ENCODE measurements at places on chromosomes 4 and X.

DNA sequence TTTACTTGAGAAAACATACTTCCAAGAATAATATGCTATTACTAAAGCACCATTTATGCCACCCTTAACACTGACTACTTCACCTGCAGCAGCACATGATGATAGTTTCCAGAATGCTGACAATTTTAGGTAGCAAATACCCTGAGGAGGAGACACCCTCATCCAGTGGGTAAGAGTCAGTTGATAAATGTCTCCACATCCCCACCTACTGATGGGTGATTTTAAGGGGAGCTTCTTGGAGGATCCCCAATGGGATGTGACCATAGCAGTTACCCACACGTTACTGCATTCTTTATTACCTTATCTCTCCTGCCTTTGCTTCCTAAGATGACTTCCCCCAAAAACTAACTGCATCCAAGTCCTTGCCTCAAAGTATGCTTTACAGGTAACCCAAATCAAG lies 131.2 kb upstream of the SMARCAD1 start:
- DNase-seq, result no peak

GRCh38 chr4:184350213-184350817 lies 124.0 kb downstream of the IRF2 start:
- DNase-seq, result no peak

DNA sequence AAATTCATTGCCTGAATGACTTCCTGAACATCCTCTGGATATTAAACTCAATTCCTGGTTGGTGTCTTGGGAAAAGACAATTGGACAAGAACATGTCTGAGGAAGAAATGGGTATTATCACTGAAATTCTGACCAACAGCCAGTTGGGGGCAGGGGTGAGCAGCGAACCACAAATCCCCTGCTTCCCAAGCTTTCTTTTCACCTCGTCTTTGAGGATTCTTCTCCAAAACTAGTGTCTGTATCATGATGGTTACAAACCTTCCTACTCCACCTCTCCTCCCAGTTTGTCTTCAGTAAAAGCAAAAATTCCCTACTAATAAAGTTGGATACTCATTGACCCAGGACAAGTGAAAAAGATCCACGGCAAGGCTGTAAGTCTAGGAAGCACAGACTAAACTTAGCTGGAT lies 48.3 kb upstream of the WDR1 start:
- DNase-seq, result peak; percentile 9

DNA sequence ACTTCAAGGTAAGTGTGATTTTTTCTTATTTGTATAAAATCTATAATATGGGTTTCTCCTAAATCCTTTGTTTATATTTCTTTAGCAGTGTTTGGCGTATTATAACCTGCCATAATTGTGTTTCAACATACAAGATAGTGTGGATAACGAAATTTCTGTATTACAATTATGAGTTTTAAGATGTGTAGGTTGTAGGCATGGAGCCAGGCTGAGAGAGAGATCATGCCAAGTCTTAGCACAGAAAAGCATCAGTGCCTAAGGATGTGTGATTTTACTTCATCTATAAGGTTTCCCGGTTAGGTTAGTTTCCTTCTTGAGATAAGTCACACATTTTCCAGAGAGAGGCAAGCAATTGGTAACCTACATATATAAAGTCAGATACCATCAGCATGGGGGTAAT lies 161.2 kb downstream of the RAPGEF2 start:
- DNase-seq, result no peak

DNA sequence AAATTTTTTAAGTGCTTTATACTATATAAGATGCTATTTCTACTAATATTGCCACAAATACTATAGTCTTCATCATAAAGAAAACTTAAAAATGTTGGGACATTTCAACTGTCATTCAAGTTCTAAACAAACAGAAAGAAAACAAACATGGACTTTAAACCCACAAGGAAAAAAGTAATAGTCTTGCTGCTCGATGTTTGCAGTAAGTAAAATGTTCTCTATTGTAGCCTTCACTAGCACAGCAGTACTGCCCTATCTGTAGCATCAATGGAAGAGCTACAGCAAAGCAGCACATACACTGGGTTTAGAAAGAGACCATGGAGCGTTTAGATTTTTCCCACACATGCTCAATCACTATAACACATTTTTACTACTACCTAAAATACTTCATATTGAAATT lies 146.8 kb downstream of the KLHL13 start:
- DNase-seq, result no peak

DNA sequence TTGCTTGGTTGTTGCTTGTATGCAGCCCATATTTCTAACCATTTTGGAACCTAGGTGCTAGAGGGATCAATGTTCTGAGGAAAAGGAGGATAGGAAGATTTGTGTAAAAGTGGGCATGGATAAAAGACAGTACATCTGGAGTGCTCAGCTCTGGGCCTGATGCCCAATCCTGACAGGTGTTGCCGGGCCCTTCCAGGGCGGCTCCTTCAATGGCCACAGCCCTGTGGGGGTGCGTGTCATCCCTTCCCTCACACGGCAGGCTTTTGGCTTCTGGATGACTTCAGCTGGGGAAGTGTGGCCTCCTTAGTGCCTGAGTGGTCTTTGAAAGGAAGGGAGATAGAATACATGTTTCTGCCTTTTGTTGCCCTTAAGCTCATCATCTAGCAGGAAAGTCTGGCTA lies 47.2 kb downstream of the NELFA start:
- no peak for DNase-seq

- DNase-seq, result no peak
Measured at GRCh38 chrX:38656350-38656915, 95.1 kb downstream of the TSPAN7 start.

DNA sequence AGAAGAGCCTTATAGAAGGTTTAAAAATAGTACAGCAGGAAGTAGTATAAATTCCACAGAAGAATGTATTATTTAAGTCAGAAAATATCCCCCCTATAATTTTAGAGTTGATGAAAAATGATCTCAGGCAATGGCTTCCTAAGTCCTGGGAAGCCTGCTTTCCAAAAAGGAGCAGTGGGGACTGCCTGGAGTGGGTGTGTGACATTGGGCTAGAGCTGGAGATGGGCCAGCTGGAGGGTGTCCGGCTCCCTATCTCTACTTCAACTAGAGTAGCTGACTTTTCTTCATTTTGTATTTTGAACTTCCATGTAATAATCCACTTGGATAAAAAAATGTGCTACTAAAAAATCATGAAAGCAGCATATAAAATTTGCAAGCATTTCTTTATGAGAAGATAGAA lies 253.9 kb downstream of the ANK2 start:
- DNase-seq, result no peak

GRCh38 chr4:78024576-78025091 lies 32.5 kb upstream of the FRAS1 start:
- no peak for DNase-seq

DNA sequence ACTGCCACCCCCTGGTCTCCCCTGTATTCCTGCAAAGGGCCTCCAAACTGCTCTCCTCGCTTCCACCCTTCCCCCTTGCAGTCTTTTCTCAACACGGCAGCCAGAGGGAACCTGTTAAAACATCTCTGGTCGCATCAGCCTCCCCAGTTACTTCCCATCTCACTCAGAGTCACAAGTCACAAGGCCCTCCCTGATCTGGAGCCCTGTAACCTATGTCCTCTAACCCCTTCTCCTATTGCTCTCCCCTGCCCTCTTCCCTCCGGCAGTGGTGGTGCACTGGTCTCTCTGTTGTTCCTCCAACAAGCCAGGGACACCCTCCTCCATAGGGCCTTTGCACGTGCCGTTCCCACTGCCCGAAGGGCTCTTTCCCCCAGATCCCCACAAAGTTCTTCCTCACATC lies 73.2 kb downstream of the SH3KBP1 start:
- no peak for DNase-seq

DNA sequence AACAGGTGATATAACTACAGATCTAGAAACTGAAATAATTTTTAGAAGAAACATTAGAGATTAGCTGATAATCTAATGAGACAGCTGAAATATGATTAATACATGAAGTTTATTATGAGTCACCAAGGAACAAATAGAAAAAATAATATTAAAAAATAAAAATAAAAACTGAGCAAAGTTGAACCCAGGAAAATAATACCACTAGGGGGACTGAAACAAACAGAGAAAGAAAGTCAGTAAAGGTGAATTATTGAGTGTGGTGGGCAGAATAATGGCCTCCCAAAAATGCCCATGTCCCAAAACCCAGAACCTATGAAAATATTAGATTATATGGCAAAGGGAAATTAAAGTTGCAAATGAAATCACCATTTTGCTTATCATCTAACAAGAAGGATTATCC lies 820.7 kb upstream of the INTU start:
- DNase-seq, result no peak

GRCh38 chr4:88720451-88721428 lies 23.1 kb upstream of the NAP1L5 start:
- DNase-seq, result no peak

DNA sequence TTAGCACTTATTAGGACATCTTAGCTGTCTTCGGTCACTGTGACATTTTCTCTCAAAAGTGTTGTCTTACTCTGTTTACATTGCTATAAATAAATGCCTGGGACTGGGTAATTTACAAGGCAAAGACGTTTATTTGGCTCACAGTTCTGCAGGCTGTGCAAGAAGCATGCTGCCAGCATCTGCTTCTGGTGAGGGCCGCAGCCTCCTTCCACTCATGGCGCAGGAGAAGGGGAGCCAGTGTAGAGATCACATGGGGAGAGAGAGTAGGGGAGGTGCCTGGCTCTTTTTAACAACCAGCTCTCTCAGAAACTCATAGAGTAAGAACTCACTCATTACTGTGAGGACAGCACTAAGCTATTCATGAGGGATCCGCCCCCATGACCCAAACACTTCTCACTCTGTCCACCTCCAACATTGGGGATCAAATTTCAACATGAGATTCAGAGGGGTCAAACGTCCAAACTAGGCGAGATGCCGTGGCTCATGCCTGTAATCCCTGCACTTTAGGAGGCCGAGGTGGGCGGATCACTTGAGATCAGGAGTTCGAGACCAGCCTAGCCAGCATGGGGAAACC lies 43.5 kb upstream of the HERC6 start:
- DNase-seq, result no peak

DNA sequence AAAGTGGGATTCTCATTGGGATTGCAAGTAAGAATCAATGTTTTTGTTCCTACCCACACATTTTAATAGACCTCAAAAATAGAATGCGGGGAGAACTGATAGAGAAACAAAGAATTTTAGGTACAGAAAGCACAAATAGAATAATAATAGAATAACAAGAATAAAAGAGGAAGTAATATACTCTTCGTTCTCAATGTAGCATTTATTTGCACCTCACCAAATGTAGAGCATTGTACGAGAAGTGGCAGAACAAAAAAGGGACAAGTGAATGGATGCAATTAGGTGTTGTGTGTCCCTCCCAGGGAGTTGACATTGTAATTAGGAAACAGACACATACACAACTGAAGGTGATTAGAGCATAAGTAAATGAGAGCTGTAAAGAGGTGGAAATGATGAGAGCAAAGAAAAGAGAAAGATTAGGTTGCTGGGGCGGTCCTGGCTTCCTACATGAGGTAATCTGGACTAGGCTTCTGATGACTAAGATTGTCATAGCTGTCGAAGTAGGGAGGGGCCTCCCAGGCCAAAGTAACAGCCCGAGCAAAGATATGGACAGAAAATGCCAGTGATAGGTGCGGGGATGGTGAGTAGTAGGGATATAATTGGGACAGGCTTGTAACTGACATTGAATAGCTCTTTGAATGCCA lies 10.4 kb downstream of the RAB9A start:
- no peak for DNase-seq

- DNase-seq, result no peak
Measured at GRCh38 chr4:184816962-184817361, 8.8 kb downstream of the ACSL1 start.

DNA sequence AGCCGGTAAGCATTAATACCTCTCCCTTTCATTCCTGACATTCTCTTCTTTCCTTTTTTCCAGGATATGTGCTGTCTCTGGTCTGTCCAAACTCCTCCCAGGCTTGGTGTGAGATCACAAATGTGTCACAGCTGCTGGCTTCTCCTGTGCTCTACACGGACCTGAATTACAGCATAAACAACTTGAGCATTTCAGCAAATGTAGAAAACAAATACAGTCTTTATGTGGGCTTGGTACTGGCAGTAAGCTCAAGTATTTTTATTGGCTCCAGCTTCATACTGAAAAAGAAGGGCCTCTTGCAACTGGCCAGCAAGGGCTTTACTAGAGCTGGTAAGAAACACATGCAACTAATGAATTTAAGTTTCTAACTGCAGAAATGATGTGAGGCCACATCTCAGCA lies 8.4 kb downstream of the NIPAL1 start:
- no peak for DNase-seq

DNA sequence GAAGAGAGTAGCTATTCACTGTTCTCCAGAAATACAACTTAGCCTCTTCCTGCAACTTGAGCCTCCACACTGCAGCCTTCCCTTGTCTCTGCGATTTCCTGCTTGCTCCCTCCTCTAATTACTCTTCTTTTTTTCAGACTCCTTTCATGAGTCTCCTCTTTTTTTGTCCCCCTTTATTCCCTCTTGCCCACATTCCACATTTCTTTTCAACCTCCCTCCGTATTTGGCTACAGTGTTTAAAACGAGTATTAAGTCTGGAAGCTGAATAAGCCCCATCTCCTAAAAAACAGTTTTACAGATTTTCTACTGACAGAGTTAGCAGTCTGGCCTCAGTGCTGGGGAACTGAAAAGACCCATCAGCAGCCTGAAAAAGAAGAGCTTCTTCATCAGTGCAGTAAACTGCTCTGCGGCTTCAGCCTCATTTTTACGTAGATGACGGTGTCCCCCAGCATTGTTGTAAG lies 141.5 kb downstream of the TENM3 start:
- DNase-seq, result no peak

GRCh38 chr4:89889289-89889688 lies 5.4 kb upstream of the MMRN1 start:
- DNase-seq, result no peak

- no peak for DNase-seq
Measured at GRCh38 chrX:50863471-50863870, 47.1 kb upstream of the BMP15 start.

GRCh38 chr4:19300213-19300612 lies 951.5 kb upstream of the SLIT2 start:
- no peak for DNase-seq

DNA sequence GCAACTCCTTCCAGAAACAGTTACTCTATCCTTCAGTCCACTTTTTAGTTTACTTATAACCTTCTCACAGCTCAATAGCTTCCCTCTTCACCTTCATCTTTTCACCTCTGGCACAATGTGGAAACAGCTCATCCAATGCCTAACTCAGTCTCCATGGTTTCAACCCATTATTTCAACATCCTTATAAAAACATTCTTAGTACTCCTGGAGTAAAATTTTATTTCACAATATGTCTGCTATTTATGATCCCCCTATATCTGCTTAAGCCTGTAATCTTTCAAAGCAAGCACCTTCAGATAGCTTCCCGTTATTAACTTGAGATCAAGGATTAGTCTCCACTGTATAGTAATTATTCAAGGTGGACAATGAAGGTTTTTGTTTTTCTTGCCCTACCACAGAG lies 156.3 kb downstream of the GASK1B start:
- no peak for DNase-seq

DNA sequence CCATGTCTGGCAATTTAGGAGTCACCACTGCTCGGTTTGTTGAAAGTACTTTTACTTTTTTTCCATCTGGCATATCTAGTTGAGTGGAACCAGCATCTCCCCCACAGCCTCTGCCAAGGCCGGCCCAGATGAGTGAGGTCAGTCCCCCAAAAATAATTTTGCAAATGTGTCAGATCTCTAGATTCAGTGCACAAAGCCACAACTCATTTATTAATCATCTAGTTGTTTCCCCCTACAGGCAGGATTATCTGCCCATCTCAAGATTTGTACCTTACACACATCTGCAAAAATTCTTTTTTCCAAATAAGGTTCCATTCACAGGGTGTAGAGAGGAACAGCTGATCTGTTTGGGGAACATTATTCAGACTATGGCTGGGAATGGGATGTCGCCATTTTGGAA lies 174.0 kb upstream of the MXRA5 start:
- no peak for DNase-seq

GRCh38 chr4:85509882-85510631 lies 35.1 kb downstream of the ARHGAP24 start:
- DNase-seq, result no peak

Data from NCI-H1105 (cell line).